Vagina (tissue), 2 donors: ENCODE measurements at places on chromosomes 5 and 9. TPM values are rescaled to one million over a fixed set of nuclear protein-coding genes. Genes with fewer than 3 reads are reported as not detected.

Gene ERBIN
- total RNA-seq: 52.3 TPM

Gene SIT1
- 2.5 TPM for total RNA-seq

Gene FOXI1
- not detected for total RNA-seq

Gene IL5
- not detected for total RNA-seq

Gene CEL
- total RNA-seq: 0.74 TPM

Gene CARTPT
- not detected for total RNA-seq

Gene AQP7
- total RNA-seq: 6.4 TPM

Gene ZFP2
- 2.2 TPM for total RNA-seq

Gene CFAP157
- not detected for total RNA-seq

Gene QSOX2
- total RNA-seq: 6.1 TPM

Gene ARL14EPL
- not detected for total RNA-seq

Gene SLC35D2
- 17.9 TPM for total RNA-seq

Gene TENT4A
- total RNA-seq: 38.1 TPM

Gene GPR151
- not detected for total RNA-seq

Gene CERCAM
- 36.1 TPM for total RNA-seq

Gene CARD9
- total RNA-seq: 16.9 TPM

Gene CCDC183
- total RNA-seq: not detected

- no peaks in the 10 kb centered on the region for H3K27me3 ChIP-seq
- H3K4me3 ChIP-seq: no peak overlapping the region
- H3K4me1 ChIP-seq: no peaks in the 10 kb centered on the region
- H3K36me3 ChIP-seq: no peaks in the 10 kb centered on the region
Measured at GRCh38 chr5:109946610-109947009, 256.9 kb downstream of the MAN2A1 start.

DNA sequence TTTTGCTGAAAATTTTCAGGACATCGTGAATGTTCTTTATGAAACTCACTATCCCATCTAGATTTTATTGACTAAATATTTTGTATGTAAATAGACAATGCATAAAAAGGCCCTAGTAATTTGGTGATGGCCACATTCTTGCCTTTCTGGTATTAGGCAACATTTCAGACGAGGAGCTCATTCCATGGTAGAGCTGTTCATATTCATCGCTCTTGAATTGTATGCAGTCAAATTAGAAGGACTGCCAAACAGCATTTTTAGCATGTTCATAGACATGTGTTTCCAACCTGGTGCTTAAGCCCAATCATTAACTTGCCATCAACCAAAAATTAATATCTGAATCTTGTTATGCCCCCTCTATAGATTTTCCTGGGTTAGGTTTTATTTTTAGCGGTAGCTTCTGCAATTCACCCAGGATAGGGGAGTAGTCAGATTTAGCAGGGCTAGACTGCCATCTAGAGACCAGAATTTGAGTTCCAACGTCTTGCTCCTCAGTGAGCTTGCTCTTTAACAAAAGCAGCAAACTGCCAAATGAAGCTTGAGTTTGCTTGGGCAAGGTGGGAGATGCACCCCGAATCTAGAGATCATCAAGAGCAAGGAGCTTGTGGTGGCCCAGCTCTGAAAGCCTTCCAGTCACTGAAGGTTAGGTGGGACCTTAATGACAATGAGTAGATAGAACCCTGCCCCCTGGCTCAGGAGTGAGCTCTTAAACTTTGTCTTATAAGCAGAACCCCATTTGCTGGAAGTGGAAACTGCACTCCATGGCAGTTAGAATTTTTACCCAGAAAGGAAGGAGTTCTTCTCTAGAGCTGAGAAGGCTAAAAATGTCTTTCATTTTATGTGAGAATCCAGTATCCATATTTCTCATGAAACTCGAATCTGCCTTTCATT lies 456.2 kb downstream of the RASEF start:
- H3K27ac ChIP-seq: no peak overlapping the region
- no peaks in the 10 kb centered on the region for H3K36me3 ChIP-seq
- H3K4me3 ChIP-seq: no peak overlapping the region
- peaks cover 3% of the 10 kb centered on the region for H3K4me1 ChIP-seq

GRCh38 chr5:117943541-117943940 lies 1044.8 kb downstream of the DTWD2 start:
- no peaks in the 10 kb centered on the region for H3K27me3 ChIP-seq
- DNase-seq: no peak
- no peaks in the 10 kb centered on the region for H3K36me3 ChIP-seq
- no peak overlapping the region for H3K4me3 ChIP-seq
- no peaks in the 10 kb centered on the region for H3K4me1 ChIP-seq

DNA sequence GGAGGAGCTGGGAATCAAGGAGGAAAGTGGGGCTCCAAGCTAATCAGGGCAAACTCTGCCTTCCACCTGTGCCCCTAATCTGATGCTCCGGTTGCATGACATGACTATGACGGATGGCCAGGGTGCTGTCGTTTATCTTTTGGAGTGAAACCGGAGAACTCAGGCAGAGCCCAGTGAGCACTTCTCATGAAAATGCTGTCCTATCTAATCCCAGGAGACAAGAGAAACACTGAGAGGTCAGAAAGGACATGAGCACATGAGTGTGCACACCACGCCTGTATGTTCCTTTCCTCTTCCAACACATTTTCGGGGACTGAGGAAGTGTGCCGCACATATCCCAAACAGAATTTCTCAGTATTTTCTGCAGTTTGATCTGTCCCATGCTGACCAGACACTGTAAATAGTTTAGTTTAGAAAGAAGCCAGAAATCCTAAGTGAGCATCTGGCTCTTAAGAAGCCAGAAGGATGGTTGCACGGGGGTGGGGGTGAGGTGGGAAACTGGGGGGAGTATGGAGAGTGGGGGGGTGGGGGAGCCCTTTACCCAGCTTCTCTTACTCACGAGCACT lies 217.1 kb downstream of the TSSK1B start:
- H3K4me1 ChIP-seq: peaks cover 50% of the 10 kb centered on the region
- no peak overlapping the region for H3K27ac ChIP-seq
- no peak overlapping the region for H3K4me3 ChIP-seq
- H3K36me3 ChIP-seq: no peaks in the 10 kb centered on the region
- H3K27me3 ChIP-seq: no peaks in the 10 kb centered on the region

GRCh38 chr5:111194053-111194452 lies 30.1 kb upstream of the CAMK4 start:
- H3K4me3 ChIP-seq: no peak overlapping the region
- no peak overlapping the region for H3K27ac ChIP-seq
- no peaks in the 10 kb centered on the region for H3K27me3 ChIP-seq

DNA sequence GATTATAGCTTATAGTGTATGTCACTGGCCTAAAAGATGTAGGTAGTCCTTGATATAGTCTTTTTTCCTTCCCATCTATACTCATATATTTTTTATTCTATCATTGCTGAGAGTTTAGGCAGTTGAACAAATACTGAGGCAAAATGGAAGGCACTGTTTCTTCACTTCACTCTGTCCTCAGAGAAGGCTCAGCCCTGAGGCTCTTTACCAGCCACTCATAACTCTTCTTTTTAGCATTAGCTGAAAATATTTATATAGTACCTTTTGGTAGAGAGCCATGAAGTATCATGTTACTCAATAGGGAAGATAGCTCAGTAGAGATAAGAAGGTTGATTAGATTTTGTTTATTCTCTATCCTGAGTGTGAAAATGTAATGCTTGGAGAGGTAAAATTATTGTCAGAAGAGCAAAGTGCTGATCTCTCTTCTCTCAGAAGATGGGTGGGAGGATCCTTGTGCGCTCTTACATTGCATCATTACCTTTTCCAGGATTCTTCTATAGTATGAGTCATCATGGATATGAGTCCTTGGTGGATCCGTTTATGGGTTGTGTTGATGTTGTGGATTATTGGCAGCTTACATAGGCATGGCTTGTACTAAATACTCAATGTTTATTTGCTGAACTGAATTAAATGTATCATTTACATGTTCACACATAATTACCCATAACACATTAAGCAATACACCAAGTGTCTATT lies 88.1 kb downstream of the ANXA1 start:
- no peaks in the 10 kb centered on the region for H3K27me3 ChIP-seq
- no peaks in the 10 kb centered on the region for H3K4me1 ChIP-seq
- no peak overlapping the region for H3K27ac ChIP-seq
- H3K4me3 ChIP-seq: no peak overlapping the region

GRCh38 chr5:83513081-83513480 lies 41.5 kb downstream of the VCAN start:
- no peak overlapping the region for H3K4me3 ChIP-seq
- DNase-seq: no peak

GRCh38 chr5:157506981-157507780 lies 47.2 kb downstream of the NIPAL4 start:
- no peak overlapping the region for H3K27ac ChIP-seq
- H3K4me3 ChIP-seq: no peak overlapping the region

DNA sequence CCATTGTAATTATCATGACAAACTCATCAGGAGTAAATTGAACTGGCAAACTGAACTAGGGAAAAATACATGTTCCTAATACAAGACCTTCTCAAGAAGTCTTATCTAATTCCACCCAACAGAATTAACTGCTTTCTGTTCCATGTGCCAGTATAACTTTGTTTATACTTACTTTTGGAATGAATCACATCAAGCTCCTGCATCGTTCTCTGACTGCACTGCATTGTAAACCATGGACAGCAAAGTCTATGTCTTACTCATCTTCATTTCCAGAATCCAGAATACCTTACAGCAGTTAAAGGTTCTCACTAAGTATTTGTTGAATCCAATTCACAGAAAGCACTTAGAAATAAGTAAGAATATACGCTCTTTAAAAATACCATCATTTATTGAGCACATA lies 102.8 kb downstream of the PLK2 start:
- DNase-seq: no peak
- H3K4me3 ChIP-seq: no peak overlapping the region

DNA sequence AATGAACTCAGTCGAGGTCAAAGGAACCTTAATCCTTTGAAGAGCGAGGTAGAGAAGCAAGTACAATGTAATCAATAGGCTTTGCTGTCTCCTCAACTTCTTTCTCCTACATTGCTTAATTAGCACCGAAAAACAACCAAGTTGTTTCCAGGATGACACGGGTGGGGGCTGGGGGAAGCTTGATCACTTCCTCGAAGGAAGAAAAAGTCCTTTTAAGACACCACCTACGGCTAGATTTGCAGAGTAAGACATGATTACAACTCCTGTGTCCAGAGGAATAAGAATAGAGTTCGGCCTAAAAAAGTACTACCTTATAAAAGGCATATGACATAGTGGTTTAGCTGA lies 811 bp upstream of the ARRDC3 start:
- peak overlapping the region; percentile 83 for H3K4me3 ChIP-seq
- no peak for DNase-seq
- H3K36me3 ChIP-seq: no peaks in the 10 kb centered on the region
- no peaks in the 10 kb centered on the region for H3K27me3 ChIP-seq
- peak overlapping the region; percentile 100 for H3K27ac ChIP-seq

- no peaks in the 10 kb centered on the region for H3K4me1 ChIP-seq
- no peaks in the 10 kb centered on the region for H3K27me3 ChIP-seq
- H3K36me3 ChIP-seq: no peaks in the 10 kb centered on the region
Measured at GRCh38 chr5:153211076-153211475, 279.4 kb upstream of the GRIA1 start.

GRCh38 chr5:58208674-58209073 lies 251.2 kb downstream of the PLK2 start:
- no peaks in the 10 kb centered on the region for H3K27me3 ChIP-seq
- DNase-seq: no peak
- no peaks in the 10 kb centered on the region for H3K4me1 ChIP-seq

- no peaks in the 10 kb centered on the region for H3K27me3 ChIP-seq
- H3K36me3 ChIP-seq: no peaks in the 10 kb centered on the region
- H3K27ac ChIP-seq: no peak overlapping the region
- H3K4me3 ChIP-seq: no peak overlapping the region
- DNase-seq: no peak
Measured at GRCh38 chr5:39892708-39893107, 467.9 kb upstream of the DAB2 start.

GRCh38 chr5:54440456-54440893 lies 15.0 kb upstream of the HSPB3 start:
- H3K4me1 ChIP-seq: no peaks in the 10 kb centered on the region
- no peaks in the 10 kb centered on the region for H3K36me3 ChIP-seq
- DNase-seq: no peak
- no peaks in the 10 kb centered on the region for H3K27me3 ChIP-seq

GRCh38 chr9:29078063-29078666 lies 1504.9 kb upstream of the C9orf72 start:
- no peak for DNase-seq
- H3K4me3 ChIP-seq: no peak overlapping the region
- H3K4me1 ChIP-seq: no peaks in the 10 kb centered on the region

DNA sequence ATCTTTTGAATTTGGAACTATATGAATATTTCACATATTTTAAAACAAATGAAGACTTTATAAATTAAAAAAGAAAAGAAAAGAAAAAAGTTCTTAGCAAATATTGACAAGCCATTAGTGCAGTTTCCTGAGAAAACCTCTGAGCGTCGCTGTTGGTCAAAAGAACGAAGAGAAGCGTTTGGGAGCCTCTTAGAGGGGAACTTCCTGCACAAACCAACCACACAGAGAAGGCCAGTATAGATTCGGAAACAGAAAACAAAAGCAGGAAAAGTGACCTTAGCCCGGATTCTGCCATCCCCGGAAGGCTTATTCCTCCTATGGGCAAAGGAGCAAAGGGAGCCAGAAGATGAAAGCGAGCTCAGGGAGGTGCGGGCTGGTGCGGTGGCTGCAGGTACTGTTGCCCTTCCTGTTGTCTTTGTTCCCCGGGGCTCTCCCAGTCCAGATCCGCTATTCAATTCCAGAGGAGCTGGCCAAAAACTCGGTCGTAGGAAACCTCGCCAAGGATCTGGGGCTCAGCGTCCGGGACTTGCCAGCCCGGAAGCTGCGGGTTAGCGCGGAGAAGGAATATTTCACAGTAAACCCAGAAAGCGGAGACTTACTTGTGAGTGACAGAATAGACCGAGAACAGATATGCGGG lies at the start of gene PCDHGB2:
PCDHGB2 (plus strand) TSS at position 205 of the 637 bp plus-strand sequence; CDS start at position 347, 142 bp downstream.
- peak within 1 kb of the TSS; percentile 11 for H3K4me3 ChIP-seq
- no peaks in the 10 kb centered on the region for H3K36me3 ChIP-seq
- DNase-seq: no peak
- H3K27me3 ChIP-seq: no peaks in the 10 kb centered on the region

GRCh38 chr9:114854736-114855355 lies 49.0 kb upstream of the TNFSF15 start:
- H3K27ac ChIP-seq: no peak overlapping the region
- no peak for DNase-seq
- no peak overlapping the region for H3K4me3 ChIP-seq

GRCh38 chr9:99431103-99431502 lies 209.0 kb downstream of the SEC61B start:
- no peaks in the 10 kb centered on the region for H3K36me3 ChIP-seq
- peaks cover 9% of the 10 kb centered on the region for H3K4me1 ChIP-seq
- H3K4me3 ChIP-seq: no peak overlapping the region
- no peak for DNase-seq

GRCh38 chr9:6015278-6016157 lies at the start of gene RANBP6:
Gene RANBP6 (minus strand): TSS chr9:6015624. CDS start chr9:6015607, 17 bp downstream.
- peak within 1 kb of the TSS; percentile 70 for H3K27ac ChIP-seq
- peaks cover 28% of the 10 kb centered on the region for H3K4me1 ChIP-seq
- peak within 1 kb of the TSS; percentile 79 for H3K4me3 ChIP-seq
- no peaks in the 10 kb centered on the region for H3K36me3 ChIP-seq
- no peak for DNase-seq
